ENCODE measurements at places on chromosomes 1 and 21.

DNA sequence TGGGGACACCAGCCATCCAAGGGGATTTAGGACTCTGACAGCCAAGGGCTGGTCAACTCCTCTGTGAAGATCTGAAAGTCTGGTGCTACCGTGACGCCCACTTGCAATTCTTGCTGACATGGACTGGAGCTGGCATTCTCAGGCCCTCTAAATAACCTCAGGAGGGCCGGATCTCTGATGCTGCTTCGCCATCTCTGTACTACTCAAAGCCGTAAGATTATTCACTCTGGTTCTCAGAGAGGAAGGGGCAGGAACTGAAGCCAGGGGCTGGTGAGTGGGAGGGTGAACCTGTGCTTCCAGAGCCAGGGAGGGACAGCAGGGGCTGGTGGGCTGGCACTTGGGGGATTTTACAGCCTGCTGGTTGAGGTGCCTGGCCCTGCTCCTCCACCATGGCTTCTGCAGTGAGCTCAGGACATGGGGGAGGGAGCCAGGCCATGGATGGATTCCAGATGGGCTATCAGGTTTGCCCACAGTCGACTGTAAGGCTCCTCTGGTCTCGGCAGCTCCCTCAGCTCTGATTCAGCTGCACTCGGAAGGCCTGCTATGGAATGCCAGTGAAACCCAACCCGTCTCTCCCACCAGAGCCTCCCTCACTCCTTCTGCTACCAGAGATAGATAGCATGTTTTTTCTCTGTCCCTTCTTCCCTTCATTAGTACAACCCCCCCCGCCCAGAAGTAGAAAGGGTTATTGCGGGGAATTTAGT, 84.5 kb downstream of the PLXNA2 start:
- no peak for DNase-seq

- DNase-seq, result no peak
These were observed 21.9 kb downstream of the S100A7 start for GRCh38 chr1:153438599-153438998.

DNA sequence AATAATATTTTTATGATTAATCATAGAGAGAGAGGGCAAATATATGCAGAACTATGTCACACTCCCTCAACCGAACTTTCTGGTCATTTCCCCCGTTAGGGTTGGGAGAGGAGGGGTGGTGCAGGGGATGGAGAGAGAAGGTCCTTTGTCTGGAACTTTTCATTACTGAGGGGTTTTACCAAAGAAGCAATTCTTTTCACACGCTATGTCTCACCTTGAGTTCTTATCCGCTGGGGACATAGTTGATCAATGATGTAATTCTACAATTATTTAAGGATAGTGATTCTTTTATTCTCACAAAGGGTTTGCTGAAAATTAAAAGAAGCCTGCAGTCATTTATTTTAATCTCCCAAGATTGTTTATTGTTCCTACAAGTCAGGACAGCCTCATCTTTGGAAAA, 98.3 kb upstream of the RUNX1 start:
- DNase-seq, result no peak

GRCh38 chr1:11147197-11147770, 41.9 kb upstream of the ANGPTL7 start:
- no peak for DNase-seq

GRCh38 chr1:43781574-43781973, 74.2 kb downstream of the ST3GAL3 start:
- DNase-seq, result no peak

DNA sequence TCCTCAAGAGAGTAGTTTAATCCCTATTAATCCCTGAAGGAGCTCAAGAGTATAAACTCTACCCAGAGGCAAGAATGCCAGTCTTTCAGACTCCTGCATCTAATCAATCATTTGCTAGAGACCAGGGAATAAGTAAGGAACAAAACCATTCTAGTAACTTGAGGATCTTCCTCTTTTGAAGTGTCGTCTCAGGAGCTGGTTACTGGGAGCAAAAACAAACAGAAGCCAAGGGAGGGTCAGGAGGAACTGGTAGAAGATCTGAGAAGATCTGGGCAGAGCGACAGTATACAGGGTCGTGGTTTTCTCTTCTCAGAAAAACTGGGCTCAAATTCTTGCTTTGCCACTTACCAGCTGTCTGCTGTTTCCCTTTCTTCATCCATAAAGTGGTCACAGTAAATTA, 69.3 kb downstream of the RPS6KA1 start:
- no peak for DNase-seq

DNA sequence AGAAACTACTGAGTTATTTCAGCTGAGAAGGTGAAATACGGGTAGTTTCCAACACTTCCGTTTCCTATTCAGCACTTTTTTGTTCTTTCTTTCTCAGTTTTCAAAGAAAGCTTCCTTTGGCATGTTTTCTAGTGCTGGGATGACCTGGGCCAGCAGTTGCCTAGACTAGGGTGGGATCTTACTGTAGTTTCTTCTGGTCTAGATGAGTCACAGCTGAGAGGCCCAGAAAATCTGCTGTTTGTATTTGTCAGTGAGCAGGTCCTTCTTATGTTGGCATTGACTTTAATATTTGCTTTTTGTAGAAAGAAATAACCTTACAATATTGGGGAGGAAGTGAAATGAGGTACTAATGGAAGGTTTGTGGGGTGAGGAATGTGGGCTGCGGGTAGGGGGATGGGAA, 22.2 kb downstream of the C1orf21 start:
- no peak for DNase-seq

DNA sequence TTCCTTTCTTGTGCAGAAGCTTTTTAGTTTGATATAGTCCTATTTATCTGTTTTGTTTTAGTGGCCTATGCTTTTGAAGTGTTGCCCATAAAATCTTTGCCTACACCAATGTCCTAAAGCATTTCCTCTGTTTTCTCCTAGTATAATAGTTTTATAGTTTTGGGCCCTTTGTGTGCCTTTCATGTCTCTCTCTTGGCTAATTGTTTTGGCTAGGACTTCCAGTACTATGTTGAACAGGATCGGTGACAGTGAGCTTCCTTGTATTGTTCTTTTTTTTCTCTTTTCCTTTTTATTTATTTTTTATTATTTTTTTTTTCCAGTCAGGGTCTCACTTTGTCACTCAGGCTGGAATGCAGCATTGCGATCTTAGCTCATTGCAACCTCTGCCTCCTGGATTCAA, 47.0 kb upstream of the WARS2 start:
- no peak for DNase-seq

GRCh38 chr1:79151006-79151796, 144.7 kb upstream of the ADGRL4 start:
- no peak for DNase-seq

Measured in activated gamma-delta T cell treated with anti-CD3 and anti-CD28 coated beads, Interleukin-2, amount 50 U/mL, for 16 hours (primary cell).